ENCODE measurements at places on chromosomes 3 and 15.

GRCh38 chr3:31750341-31750740 is 217.6 kb downstream of the STT3B start:
- DNase-seq = no peak

GRCh38 chr3:58524326-58524888 is 12.6 kb downstream of the ACOX2 start:
- no peak for DNase-seq

DNA sequence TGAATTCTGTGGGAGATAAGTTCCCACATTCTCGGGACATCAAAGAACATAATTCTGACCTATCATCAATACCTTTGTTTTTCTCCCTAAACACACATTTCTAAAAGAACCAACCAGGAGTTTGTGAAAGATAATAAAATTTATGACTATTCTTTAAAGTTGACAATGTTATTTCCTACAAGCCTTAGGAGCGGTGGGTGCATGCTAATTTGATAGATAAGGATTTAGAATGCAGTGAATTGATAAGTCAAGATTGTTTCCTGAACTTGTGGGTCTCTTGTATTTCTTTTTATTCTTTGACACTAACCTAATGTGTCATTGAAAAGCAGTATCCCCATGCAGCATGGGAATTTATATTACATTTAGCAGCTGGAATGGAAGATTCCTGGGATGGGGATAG is 10.3 kb upstream of the UBE2E2 start:
- DNase-seq = no peak

GRCh38 chr3:42710323-42711021 is 7.9 kb upstream of the HHATL start:
- no peak for DNase-seq

DNA sequence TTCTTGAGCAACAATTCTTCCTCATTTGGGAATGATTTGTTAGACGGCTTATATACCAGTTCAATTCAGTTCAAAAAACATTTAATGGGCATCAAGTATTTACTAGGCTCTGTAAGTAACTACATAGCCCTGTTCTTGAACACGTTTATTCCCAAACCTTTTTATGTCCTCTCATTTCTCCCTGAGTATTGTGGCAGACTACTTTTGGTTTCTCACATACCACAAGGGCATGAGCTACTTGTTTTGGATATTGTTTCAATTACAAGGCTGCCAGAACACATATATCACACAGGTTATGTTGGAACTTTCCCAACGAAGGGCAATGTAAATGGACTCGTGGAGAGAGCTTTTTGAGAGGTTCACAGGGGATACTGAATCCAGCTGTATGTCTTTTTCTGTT is 363.8 kb upstream of the NAALADL2 start:
- no peak for DNase-seq

- DNase-seq = no peak
Measured at GRCh38 chr15:89104172-89104564, 15.9 kb downstream of the ABHD2 start.

DNA sequence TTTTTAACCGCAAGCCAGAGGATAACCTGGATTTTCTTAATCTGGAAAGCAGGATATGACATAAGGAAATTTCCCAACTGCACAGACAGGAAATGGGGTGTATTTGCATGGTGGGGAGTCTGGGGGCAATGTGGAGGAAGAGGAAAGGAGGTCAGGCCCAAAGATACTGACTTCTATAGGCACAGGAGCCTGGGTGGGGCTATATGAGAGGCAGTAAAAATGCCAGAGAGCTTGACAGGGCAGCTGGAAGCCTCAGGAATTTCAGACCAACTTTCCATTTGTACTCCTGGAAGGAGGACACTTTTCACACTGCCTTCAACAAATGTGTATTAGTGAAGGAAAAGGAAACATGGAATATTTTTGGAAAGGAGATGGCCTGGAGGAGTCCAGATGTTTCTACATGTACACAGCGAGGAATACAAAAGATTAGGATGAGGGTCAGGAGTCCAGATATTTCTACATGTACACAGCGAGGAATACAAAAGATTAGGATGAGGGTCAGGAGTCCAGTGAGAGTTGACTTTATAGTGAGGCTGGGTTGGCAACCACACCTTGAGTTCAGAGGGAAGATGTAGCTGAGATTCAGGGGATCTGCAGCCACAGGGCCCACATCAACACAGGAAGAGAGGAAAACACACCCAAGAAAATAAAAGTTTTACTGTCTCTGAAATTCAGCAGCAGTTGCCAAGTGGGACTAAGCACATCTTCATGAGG is 111.9 kb upstream of the PTPRG start:
- no peak for DNase-seq

GRCh38 chr3:55885721-55886120 is 398.6 kb upstream of the WNT5A start:
- no peak for DNase-seq

DNA sequence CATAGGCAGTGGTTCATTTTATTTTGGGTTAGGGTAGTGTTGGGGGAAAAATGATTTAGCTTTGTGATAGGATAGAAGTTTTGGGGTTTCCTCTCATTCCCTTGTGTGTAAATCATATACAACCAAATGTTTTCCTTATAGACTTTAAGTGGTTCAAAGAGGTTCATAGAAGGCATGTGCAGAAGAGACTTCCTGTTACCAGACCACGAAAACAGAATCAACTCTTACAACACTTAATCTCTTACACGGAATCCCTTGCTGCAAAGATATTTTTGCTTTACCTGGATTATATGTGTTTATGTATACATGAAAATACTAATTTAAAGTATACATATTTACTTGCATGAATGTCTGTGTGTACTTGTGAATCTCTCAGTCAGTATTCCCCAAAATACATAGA is 2.9 kb downstream of the TMOD2 start:
- DNase-seq = no peak

DNA sequence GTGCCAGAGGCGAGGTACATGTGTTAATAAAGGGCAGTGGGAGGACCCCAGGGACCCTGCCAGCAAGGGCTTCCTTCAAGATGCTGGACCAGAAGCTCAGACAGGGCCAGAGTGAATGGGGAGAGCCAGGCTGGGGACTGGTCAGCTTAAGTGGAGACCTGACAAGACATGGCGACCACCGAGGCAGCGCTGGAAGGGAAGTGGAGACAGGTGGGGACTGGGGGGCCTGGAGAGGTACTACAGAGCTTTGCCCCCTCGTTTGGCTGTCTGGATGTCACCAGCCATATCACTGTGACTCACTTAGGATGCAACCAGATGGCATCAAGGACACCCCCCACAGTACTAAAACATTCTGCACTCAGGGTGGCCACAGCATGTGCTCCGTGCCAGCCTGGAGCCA is 97.9 kb downstream of the ADCY5 start:
- DNase-seq = no peak

GRCh38 chr3:187623285-187623814 is 46.8 kb downstream of the SST start:
- no peak for DNase-seq

GRCh38 chr15:82663186-82663600 is 16.0 kb upstream of the CPEB1 start:
- no peak for DNase-seq

GRCh38 chr3:90011131-90011530 is 903.7 kb downstream of the EPHA3 start:
- no peak for DNase-seq

GRCh38 chr15:94921936-94922335 is 690.6 kb downstream of the MCTP2 start:
- no peak for DNase-seq

- DNase-seq = no peak
Measured at GRCh38 chr15:40477642-40478327, 7.0 kb downstream of the CHST14 start.

- no peak for DNase-seq
Measured at GRCh38 chr3:125302932-125303331, 72.2 kb downstream of the ZNF148 start.

- no peak for DNase-seq
Measured at GRCh38 chr3:158260392-158260791, 150.5 kb downstream of the RSRC1 start.

GRCh38 chr3:169999433-169999832 is 32.8 kb downstream of the SEC62 start:
- no peak for DNase-seq

- DNase-seq = no peak
Measured at GRCh38 chr3:74347563-74348268, 266.7 kb downstream of the CNTN3 start.

DNA sequence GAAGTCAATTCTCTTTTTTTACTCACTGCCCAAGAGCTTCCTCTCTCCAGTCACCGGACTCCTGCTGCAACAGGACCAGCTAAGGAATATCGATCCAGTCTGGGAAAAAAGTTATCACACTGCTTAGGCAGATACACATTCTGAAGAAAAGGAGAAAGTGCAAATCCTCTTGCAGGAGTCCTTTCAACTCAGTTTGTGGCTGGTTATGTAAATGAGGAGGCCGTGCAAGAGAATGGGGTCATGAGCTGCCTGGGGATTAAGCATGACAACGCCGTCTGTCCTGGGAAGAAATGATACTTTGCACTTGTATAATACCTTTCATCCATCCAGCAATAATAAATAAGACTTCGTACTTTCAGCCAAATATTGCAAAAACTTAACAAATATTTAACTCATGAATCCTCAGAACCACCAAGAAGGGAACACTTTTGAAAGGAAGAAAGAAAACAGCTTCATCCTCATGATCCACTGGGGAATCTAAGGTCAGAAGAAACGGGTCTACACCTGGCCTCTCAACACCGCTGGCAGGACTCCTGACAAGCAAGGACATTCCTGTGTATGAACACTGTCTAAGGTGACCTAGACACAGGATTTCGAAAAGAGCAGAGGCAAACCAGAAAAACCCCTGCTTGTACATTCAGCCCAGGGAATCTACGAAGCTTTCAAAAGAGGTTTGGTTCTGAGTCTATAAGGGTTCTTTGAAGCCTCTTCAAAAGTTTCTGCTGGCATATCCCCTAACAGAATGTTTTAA is 13.1 kb upstream of the WWTR1 start:
- DNase-seq = no peak

GRCh38 chr15:33168444-33168843 is 26.1 kb downstream of the FMN1 start:
- no peak for DNase-seq

DNA sequence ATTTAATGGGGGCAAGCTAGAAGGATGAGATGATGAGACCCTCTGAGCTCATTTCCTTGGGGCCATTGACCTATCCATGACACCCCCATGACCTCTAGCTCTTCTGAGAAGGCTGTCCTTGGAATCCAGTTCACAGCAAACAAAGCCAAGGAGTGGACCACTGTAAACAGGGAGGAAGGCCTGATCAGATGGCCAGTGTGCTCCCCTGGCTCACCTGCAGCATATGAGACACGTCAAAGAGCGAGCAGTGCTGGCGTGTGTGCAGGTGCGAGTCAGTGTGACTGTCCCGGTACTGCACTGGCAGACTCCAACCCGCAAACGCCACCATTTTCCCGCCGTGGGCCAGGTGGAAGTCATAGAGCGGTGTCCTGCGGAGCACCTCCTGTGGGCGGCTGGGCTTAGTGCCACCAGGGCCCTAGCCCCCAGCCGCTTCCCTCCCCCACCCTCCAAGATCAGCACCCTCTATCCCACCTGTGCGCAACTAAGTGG is 339 bp downstream of the AMT start:
- no peak for DNase-seq

All from NCI-H748 treated with DMSO at 0.1 percent for 48 hours (cell line).